ENCODE measurements at places on chromosomes 6 and 20.

GRCh38 chr6:24287239-24287638, 70.6 kb downstream of the DCDC2 start:
- DNase-seq: no peak

- no peak for DNase-seq
Measured at GRCh38 chr6:56357616-56358373, 110.4 kb upstream of the COL21A1 start.

DNA sequence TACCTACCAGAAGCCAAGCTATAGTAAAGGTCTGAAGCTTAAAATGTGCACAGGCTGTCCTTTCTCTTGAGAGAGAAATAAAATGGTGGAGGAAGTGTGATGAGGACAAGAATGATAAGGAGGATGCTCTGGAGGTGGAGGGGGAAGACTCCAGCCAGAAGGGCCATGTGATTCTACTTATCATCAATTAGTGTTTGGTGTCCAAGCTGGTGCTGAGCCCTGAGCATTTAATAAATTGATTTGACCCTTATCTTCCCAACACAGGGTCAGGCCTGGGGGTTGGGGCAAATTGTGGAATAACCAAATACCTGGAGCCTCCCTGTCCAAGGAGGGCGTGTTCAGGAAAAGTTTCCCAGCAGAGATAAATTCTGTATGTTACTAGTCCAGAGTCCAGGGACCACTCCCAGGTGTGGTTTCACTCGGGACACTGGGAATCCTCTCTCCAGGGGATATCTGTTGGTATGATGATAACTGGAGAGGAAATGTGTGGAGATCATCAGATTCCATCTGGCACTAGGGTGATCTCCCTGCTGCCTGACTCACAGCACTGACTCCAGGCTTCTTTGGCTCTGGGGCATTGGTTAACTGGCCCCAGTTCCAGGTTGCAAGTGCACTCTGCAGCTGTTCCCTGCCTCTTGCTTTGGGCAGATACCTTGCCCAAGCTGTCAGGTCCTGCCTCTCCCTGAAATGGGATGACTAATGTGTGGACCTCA, 3.8 kb upstream of the MYBL2 start:
- DNase-seq: no peak

- no peak for DNase-seq
Measured at GRCh38 chr6:45650524-45651135, 272.9 kb upstream of the SUPT3H start.

DNA sequence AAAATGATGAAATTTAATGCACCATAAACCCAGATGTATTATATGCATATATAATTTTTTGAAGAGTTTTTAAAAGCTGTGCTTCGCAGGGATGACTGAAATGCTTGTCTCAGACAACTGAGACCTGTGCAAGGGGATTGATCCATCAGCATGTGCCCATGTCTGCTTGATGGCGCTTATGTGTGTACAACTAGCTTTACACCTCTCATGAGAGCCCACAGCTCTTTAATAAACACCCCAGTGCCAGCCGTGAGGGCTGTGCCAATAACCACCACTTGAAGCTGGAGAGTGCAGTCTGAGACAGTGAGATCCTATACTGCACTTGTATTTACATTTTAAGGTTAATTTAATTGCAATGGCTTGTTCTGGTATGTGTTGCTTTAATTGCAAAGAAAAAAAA, 225.5 kb downstream of the BCKDHB start:
- no peak for DNase-seq

DNA sequence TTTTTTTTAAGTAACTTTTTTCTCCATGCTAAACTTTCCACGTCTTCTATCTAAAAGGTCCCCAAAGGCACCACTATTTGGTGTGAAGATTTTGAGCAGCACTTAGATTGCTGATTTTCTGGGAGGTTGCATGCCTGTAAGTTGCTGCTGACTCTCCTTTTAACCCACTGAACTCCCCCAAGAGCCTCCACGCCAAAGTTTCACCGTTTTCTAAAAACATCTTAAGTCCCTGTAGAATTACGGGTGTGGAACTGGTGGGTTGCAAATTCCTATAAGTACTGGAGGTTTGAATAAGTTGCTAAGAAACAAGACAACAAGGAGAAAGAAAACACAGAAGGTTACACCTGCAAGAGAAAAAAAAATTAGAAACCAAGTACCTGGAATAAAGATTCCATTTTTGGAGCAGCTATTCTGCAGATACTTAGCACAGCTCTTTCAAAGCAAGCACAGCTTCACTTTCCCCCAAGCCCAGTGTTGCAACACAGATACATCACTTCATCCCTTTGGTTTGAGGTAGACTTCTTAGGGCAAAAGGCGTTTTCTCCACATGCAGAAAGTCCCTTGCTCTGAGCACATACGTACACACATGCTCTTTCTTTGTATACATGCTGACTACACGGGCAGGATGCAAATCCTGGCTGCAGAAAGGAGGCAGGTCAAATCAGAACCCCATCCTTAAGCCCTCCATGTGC, 5.0 kb downstream of the JAG1 start:
- DNase-seq: no peak

DNA sequence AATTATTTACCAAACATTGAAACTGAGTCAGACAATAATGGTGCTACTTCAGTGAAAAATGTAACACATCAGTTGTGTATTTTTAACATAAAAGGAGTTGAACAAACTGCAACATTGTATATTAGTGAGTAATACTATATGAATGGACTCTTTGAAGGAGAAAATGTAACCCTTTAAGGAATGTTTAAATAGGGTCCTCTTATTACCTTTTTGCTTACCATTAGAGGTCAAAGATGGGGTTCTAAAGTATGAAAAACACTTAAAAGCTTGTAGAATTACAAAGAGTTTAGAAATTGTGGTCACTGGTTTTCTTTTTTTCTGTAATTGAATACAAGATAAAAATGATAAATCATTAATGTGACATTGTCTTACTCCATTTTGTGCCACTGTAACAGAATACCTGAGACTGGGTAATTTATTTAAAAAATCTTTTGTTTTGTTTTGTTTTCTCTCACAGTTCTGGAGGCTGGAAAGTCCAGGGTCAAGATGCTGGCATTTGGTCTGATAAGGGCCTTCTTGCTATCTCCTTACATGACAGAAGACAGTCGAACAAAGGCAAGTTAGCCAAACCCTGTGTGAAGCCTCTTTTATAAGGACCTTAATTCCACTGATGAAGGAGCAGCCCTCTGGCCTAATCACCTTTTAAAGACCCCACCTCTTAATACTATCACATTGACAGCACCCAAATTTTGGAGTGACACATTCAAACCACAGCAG, 43.2 kb downstream of the SESN1 start:
- no peak for DNase-seq

DNA sequence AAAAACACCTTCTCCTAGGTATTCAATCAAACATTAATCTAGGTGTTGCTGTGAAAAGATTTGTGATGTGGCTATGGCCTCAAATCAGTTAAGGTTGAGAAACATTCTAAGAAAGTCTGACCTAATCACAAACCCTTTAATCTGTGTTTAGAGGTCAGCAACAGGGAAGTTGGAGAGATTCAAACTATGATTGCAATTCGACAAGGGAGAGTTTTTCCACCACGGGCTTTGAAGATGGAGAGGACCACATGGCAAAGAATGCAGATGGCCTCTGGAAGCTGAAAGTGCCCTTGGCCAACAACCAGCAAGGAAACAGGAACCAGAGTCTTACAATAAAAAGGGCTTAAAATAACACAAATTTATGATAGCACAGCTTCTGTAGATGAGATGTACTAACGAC, 29.6 kb upstream of the LGSN start:
- no peak for DNase-seq

DNA sequence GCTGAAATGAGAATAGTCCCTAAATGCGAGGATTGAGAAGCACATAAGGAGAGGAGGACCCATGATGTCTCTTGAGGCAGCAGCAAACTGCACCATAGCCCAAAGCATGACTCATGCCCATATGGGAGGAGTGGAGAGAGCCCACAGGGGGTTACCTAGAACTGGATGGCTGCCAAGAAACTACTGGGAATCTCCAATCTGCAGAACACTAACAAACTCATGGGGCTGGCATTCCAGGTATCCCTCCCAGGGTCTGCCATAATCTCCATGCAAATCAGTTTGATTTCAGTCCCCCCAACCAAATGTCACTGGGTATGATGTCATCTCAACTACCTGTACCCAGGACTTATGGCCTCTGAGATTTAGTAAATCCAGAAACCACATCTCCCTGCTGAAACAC, 410.5 kb downstream of the PTPRT start:
- DNase-seq: no peak

DNA sequence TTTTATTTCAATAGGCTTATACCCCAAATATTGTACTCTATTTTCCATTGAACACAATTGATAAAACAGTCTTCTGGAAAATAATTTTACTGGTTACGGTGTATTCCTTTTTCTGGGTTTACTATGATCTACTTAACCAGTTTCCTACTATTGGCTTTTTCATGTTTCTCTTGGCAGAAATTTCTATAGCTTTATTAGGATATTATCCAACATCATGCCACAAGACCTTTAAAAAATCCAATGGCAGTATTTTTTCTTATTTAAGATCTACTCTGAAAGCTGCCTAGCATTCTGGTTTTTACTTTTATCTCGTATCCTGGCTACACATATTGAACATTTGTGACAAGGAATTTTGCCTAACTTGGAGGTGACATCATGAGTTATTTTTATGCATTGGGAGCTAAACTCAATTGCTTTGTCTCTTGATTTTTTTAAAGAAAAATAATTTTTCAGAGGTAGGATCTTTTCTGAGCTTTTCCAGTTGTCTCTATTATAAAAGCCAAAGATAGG, 45.5 kb downstream of the SLC9A8 start:
- no peak for DNase-seq

GRCh38 chr20:62971211-62971949, 18.9 kb downstream of the SLC17A9 start:
- no peak for DNase-seq

GRCh38 chr6:40293460-40294185, 293.5 kb downstream of the LRFN2 start:
- DNase-seq: no peak

GRCh38 chr6:98487612-98488011, 346.8 kb upstream of the POU3F2 start:
- no peak for DNase-seq

DNA sequence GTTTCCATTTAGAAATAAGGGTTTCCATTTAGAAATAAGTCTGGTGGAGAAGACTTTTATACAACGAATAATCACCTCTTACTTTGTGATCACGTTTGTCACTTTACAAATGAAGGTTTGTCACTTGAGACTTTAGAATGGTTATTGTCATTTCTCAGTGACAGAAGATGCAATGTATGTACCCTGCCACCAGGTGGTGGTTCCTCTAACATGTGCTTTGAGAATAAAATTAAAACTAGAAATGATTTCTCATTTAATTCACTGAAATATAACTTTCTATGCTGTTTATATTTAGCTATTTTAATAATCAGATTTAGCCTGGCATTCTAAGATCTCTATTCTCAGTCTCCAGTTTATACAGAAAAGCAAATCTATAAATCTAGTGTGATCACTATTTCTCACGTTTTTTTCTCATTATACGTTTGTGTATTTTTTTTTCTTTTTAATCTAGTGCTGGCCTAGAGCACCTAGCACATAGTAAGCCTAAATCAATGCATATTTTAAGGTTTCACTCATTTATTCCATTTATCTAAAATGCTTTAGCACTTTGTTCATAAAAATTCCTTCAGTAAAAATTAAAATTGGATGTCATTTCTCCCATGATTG, 57.4 kb upstream of the TFAP2D start:
- no peak for DNase-seq

DNA sequence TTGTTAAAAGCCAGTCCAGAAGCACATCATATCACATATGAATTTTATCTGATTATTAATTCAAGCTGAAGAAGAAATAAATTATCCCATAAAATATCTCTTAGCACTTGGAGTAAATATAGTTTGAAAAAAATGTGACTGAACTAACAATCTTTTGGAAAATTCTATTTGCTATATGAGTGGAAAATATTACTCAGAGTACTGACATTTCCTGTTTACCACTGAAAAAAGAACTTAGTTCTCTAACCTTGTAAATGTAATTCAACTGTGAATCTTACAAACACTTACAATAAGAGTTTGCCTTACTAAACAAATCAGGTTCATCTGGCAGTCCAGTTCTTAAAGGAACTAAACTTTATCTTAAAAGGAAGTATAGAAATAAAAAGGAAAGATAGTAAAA, 44.2 kb downstream of the MOXD1 start:
- DNase-seq: no peak

All from T follicular helper cell (primary cell).